Activated gamma-delta T cell treated with anti-CD3 and anti-CD28 coated beads, Interleukin-2, amount 50 U/mL, for 16 hours (primary cell): ENCODE measurements at places on chromosomes 2 and 18.

DNA sequence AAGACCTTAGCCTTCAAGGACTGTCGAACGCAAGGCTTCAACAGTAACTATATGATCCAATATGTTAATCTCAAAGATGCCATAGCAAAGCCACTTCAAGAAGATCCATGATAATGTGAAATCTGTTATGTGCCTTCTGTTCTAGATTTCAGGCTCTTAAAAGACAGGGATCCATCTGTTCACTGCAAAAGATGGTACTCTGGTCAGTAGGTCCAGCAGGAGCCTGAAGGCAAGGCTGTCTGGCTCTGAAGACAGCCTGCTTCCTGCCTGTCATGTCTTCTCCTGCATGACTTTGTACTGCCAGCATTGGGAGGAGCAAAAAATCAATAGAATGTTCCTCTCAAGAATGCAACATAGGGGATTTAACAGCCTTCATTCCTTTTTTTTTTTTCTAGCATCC is 270.8 kb upstream of the PARD3B start:
- DNase-seq = no peak

- DNase-seq = no peak
These were observed 71.3 kb downstream of the UGGT1 start for GRCh38 chr2:128162266-128162665.

- no peak for DNase-seq
These were observed 159.2 kb downstream of the DTNB start for GRCh38 chr2:25514043-25514637.

- no peak for DNase-seq
These were observed 47.2 kb downstream of the RAD51AP2 start for GRCh38 chr2:17470855-17471641.

GRCh38 chr2:199979832-199980628 is 24.6 kb downstream of the MAIP1 start:
- peak; percentile 74 for DNase-seq

GRCh38 chr2:112727276-112728028 is 6.6 kb downstream of the NT5DC4 start:
- DNase-seq = no peak

DNA sequence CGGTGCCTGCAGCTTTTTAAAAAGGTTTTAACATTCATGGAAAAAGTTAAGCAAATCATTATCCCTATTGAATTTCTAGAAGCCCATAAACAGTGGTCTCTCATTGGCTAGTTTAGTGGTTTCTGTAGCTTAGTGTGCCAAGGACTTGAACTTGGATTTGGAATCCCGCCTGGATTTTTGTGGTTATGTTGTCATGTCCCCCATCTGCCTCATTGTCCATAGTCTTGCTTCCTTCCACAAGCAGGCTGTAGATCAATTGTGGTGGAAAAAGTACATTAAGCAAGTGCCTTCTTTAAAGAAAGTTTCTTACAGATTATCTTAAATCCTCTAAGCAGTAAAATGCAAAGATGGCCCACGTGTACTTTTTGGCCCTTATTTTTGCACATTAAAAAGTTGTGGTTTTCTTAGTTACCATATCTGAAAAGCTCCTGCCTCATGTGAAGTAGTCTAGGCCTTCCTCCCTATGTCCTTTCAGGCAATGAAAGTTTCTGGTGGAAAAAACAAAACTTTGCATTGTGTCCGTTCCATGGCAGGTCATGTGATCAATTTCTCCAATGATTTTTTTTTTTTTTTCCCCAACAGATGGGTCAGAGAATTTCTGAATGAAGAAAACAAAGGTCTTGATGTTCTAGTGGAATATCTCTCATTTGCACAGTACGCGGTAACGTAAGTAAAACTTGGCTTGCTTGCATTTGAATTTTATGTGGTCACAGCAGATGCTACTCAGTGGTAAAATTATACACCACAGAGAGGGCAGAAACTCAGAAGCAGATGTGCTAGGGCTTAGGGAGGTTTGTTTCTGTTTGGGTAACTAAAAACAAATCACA is 158.9 kb downstream of the PRPF40A start:
- DNase-seq = no peak
